ENCODE measurements at places on chromosomes 7 and 10.

DNA sequence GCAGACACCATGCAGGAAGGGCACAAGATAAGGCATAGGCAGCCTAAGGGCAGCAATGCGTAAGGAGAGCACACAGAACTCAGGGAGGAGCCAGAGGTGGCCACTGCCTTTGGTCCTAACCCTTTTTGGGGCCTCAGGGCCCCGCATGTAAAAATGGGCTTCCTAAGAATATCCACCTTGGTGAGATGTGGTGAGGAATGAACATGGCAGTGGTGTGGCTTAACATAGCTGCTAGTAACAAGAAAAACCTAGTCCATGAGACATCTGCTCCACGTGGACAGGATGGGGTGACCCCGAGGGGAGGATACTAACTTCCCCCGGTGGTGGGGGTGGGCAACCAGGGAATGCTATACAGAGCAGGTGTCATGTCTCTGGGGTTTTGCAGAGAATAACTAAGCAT is 18.0 kb downstream of the MAT1A start:
- no peak for DNase-seq

DNA sequence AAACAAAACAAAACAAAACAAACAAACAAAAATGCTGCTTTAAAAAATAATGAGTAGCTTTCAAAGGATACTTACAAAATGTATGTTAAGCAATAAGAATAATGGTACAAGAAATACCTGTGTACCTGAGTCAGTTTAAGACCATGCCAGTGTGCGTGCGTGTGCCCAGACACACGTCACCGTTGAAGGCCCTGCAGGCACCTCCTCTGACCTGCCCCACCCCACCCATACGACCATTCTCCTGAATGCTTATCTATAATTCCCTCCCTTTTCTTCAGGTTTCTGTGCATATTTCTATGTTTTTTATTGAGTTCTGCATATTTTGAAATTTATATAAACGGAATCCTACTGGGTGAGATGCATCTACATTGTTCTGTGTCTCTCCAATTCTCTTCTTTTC is 374.2 kb upstream of the KLF6 start:
- no peak for DNase-seq

DNA sequence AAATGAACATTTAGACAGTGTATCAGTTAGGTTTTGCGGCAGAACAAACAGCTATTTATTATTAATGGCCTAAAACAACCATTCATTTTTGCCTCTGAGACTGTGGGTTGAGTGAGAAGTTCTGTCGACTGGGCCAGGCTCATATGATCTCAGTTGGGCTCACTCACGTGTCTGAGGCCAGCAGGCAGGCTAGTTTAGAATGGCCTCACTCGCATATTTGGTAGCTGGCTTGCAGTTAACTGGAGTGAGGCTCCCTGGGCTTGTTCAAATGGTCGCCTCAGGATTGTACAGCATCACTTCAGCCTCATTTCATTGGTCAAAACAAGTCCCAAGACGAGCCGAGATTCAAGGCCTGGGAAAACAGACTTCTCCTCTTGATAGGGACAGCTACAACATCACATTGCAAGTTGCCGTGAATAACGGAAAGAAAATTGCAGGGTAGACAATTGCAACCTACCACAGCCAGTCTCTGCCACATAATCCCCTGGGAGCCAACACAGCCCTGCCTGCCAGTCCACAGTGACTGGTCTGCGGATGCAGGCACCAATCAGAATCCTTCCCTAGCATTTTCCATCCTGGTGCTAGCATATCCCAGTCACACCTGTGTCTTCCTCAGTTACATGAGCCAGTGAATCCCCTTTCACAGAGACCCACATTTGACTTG is 23.1 kb upstream of the PPIF start:
- DNase-seq, result no peak

- DNase-seq, result no peak
These were observed 208.6 kb upstream of the MGMT start for GRCh38 chr10:129258283-129258923.

- DNase-seq, result peak; percentile 71
These were observed 627 bp downstream of the DUSP5 start for GRCh38 chr10:110498087-110498981.

- DNase-seq, result no peak
These were observed 216.0 kb downstream of the RPS24 start for GRCh38 chr10:78249690-78250089.

DNA sequence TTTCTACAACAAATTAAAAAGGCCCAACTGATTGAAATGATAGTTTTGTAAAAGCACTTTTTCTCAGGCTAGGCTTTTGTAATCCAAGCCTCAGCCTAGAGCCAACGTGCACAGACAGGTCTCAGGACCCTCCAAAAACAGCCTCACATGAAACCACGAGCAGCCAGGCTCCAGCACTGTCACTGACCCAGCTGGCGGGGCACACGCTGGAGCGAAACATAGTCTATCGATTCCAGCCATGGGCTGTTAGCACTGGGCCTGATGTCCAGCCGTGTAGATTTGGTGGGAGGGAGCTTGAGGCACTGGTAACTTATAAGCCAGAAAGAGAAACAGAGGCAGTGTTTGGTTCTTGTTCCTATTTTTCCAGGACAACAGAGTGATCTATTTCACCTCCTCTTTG is 104.5 kb downstream of the EBF3 start:
- no peak for DNase-seq

GRCh38 chr10:31730776-31731175 is 197.9 kb downstream of the ARHGAP12 start:
- no peak for DNase-seq

DNA sequence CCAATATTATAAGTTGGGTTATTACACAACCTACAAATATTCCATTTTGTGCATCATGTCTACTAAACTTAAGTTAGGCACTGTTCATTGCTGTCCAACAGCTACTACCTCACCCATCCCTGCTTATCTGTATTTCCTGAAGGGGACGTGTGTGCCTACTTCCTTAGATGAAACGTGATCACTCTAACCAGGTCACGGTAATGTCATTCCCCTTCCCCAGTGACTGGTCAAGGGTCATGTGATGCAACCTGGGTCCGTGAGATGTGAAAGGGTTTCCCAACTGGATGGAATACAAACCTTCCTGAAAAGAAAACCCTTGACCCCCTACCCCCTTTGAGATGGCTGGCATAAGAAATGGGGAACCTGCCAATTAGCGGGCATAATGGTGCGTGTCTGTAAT is 1.6 kb upstream of the NSMCE4A start:
- no peak for DNase-seq

- no peak for DNase-seq
These were observed 1.4 kb downstream of the EPDR1 start for GRCh38 chr7:37921876-37922275.

DNA sequence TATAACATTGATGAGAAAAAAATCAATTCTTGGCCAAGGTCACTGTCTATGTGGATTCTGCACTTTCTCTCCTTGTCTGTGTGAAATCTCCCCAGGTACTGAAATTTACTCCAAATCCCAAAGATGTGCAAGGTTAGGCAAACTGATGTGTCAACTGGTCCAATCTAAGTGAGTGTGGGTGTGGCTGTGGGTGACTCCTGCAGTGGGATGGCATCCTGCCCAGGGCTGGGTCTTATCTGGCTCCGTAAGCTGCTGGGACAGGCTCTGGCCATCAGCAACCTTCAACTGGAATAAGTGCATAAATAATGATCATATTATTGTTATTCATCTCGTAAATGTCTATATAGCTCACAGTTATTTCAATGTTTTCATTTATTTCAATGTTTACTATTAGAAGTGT is 79.3 kb downstream of the JCAD start:
- no peak for DNase-seq

Measured in nephron progenitor cell (in vitro differentiated cells).